NCI-H187 treated with DMSO at 0.1 percent for 48 hours (cell line): ENCODE measurements at places on chromosomes 5 and 9.

DNA sequence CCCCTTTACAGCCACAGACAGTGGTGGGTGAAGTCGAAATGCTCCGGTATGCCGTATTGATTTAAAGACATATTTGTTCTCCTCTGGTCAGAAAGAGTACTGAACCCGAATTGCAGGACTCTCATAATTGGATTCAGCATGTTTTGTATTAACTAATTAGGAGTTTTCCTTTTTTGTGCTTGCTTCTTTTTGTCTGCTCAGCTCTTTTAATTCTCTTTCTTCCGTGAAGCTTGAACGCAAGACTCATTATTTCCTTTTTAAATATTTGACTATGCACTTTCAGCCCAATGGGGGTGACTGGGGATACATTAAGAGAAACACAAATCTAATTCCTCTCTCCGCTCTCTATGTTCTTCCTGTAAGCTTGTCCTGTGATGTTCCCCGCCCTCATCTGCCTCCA lies 246.6 kb upstream of the IRX2 start:
- DNase-seq, result no peak

DNA sequence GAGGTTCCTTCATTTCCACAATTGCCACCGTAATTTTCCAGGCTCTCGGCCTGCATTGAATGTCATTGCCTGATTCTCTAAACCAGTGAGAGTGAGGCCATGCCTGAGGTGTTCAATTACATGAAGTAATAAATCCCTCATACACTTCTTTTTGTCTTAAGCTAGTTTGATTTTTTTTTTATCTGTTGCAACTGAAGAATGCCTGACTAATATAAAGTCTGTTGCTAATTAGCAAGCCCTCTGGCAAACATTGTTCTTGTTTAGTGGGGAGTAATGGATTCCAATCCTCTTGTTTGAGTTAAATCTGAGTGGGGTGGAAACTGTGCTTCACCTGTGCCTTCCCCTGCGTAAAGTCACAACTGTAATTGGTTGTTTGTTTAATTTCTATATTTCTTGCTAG lies 338.1 kb upstream of the ATP10B start:
- no peak for DNase-seq

DNA sequence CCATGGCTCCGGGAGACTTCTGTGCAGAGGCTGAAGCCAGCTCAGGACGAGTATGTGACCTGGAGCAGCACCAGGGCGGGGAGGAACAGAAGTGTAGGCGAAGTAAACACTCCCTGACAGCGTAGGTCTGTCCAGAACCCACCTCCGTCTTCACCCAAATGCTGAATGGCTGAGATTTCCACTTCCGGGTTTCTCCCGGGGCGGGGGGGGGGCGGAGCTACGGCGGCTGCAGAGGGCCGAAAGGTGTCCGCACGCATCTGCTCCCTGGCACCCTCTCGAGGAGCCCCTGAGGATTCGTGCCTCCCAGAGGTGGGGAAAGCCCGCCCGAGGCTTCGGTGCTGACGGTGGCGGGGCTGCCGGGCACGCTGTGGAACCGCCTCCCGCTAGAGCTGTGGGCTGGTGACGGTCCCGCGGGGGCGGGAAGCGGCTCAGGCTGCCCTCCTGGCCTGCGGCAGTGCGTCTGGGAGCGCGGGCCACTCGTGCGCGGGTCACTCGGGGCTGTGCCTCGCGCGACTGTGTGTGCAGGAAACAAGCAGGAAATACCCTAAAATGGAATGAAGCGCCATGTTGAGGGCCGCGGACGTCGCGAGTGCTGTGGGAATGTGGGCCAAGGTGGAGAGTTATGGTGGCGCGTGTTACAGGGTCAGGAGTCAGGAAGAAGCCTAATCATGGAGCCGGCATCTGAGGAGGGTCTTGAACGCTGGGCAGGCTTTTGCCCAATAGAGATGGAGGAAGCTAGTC lies 1425.4 kb downstream of the FOXD4L5 start:
- no peak for DNase-seq

DNA sequence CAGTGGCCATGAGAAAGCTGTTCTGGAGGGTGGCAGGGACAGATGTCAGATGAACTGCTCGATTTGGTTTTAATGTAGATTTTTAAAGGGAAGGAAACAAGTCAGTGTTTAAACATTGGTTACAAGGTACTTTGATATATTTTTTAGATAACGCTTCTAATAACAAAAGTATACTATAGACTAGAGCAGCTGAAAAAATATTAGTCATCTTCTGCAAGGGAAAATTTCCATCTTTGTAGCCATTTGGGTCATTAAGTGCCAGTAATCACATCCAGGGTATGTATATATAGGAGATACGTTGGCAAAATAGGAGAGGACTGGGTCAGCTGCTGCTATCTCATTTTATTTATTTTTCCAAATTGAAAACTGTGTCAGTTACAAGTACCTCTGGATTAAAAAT lies 69.0 kb downstream of the SV2C start:
- DNase-seq, result no peak

DNA sequence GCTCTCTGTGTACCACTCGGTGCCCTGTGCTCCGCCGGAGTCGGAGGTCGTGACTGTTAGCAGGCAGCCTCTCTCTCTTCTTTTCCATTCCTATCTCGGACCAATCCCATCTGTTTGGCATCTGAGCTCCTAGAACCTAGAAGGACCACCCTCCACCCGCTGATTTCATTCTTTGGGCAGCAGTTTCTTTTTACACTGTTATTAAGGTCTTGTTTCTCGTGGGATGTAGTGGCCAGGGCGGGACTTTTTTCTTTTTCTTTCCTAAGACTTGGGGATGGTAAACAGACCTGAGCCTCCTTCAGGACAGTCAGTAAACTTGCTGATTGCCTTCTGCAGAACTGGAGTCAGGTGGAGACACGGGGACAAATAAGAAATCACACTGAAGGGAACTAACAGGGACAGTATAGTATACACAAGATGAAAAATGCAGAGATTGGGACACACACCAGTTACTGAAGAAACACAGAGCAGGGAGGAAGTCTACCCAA lies 500 bp downstream of the URM1 start:
- no peak for DNase-seq

DNA sequence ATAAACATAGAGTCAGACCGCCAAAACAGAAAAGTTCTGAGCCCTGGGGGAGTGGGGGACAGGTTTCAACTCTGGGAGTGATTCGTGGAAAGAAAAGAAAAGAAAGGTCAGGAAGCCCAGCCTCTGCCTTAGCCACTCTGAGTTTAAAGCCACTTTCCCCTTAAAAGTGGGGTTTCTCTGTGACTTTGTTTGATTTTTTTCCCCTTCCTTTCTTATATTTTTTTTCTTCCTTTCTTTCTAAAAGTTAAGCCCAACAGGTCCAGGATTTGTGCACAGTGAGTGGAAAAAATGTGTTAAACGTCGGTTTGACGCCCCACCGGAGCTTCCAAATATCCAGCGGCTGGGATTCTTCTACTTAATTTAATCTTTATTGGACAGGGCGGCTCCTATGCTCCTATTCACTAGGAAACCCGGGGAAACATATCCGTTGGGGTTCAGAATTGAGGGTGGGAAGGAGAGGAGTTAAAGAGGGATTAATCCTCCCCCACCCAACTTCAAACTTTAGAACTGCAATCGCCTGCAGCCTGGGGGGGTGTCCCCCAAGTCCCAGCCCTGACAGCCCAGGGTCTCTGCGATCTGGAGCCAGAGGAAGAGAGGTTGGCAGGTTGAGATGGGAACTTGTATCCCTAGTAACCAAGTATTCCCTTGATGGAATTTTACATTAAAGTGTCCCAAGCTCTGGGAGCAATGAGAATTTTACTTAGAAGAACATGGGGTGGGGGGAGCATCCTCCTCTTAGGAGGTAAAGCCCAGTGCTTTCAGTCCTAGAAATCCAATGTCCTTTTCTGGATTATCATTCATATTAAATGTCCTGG lies 6.3 kb downstream of the NR2F1-AS1 start:
- DNase-seq, result no peak

DNA sequence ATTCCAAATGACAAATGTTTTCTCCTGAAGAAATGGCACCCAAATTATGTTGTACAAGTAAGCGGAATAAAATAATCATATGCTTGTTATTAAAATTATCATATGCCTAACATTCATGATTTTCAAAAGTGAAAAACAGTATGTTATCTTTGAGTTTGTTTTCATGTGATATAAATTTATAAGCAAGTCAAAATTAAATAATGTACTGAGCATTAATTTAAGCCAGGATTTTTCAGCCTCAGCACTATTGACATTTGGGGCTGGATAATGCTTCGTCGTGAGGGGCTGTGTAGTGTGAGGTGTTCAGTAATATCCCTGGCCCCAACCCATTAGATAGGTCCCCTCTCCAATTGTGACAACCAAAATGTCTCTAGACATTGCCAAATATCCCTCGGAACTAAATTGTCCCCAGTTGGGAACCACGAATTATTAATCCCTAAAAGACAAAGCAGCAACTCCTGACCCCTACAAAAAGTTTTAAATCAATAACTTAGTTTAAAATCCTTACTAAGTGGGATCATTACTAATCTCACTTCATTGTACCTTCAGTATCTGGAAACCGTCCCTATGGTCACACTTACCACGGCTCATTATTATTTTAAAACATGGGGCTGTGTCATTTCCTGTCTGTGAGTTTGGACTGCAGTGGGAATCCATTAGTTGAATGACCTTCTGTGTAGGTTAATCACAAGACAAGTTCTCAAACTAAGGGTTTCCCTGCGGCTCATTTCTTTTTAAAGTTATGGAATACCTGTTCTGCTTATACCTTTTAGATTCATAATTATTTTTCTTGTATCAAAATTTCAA lies 1.3 kb upstream of the NNT start:
- no peak for DNase-seq

DNA sequence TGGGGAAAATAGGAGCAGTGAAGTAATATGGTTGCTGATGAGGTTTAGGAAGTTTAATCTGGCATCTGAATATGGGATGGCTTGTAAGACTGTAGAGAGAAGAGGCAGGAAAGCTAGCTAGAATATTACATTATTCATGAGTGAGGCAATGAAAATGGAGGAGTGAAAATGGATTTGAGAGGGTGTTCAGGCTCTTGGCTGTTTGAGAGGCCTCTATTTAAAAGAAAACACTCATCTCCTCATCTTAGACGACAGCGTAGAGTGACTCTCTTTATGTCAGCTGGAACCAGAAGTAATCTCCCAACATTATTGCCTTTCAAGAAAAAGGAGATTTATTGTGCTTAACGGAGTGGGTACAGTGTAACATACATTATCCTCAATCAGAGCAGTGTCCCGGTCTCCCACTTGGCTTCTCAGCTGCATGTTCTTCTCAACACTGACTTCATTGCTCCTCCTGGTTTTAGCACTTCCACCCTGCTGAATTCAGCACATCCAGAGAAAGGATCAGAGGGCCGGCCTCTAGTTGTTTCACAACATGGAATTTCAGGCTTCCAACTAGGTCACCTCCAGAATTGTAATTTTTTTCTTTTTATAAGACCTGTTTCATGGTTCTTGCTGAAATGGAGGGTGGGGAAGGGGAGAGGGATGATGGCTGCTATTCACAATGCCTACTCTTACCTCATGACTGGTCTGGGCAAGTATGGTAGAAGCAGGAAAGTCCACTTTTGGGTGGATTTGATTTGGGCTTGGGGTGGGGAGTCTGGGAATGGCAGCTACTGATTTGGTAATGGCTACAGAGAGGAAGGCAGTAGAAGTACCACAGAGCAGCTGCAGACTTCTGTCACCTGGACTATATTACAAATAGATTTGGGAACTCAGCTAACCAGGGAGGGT lies 52.9 kb upstream of the KIAA1958 start:
- peak; percentile 79 for DNase-seq

DNA sequence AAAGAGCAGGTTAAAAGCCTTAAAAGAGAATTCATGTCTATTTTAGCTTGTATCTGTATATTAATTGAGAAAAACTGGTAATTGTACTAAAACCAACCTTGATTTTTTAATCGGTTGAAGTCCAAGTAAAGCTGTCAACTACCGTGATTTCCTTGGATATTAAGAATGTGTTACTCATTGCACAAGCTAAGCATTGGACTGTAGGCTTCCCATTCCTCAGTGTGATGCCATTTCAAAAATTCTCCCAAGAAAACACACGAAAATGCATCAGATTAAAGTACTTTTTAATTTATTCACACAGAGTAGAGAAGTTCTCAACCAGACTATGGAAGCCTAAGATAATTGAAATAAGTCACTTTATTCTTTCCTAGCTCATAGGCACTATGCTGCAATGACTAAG lies 761.4 kb upstream of the TYRP1 start:
- no peak for DNase-seq

GRCh38 chr5:107864793-107865192 lies 194.1 kb upstream of the EFNA5 start:
- no peak for DNase-seq

DNA sequence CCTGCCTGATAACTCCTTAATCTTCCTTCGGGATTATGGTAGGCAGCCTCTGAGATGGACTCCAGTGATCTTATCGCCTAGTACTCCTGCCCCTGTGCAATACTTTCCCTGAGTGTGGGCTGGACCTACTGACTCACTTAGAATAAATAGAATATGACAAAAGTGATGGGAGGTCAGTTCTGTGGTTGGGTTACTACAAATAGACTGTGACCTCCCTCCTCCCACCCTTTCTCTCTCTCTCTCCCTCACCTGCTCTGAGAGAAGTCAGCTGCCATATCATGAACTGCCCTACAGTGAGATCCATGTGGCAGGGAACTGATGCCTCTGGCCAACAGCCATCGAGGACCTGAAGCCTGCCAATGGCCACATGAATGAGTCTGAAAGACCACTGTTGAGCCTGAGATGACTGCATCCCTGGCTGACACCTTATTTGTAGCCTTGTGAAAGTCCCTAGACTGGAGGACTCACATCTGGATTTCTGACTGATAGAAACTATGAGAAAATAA lies 31.7 kb downstream of the NRG2 start:
- DNase-seq, result no peak

DNA sequence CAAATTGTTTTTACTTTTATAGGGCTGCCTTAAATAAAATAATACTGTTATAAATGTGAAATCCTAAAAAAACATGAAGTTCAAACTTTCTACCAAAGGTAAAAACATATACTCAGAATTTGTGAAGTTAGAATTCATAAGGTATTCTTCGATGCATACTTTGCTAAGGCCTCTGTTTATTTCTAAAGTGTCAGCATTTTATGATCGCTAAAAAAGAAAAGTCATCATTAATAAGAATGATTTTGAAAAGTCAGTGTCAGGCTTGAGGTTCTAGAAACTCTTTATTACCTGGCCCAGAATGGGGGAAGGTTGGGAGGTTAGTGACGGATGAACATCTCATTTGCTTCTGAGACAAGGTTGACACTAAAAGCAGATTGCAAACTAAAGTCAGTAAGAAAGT lies 26.2 kb upstream of the NADK2 start:
- DNase-seq, result no peak

DNA sequence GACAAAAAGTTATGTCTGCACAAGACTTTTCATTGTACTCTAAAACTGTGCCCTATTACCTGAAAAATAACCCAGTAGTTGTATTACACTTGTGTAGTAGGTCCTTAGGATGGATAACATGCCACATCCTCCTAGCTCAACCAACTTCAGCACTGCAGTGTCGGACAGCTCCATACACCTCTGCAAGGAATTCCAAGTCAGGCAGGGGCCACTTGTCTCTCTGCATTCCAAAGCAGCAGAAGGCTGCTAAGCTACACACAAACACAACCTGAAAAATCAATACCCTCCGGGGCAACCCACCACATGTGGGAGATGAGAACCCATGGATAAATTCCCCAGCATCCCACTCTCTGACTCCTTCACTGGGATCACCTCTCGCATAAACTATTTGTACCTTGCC lies 50.2 kb downstream of the MED10 start:
- no peak for DNase-seq
